SW 1271 (cell line): ENCODE measurements at places on chromosomes 3 and 15.

DNA sequence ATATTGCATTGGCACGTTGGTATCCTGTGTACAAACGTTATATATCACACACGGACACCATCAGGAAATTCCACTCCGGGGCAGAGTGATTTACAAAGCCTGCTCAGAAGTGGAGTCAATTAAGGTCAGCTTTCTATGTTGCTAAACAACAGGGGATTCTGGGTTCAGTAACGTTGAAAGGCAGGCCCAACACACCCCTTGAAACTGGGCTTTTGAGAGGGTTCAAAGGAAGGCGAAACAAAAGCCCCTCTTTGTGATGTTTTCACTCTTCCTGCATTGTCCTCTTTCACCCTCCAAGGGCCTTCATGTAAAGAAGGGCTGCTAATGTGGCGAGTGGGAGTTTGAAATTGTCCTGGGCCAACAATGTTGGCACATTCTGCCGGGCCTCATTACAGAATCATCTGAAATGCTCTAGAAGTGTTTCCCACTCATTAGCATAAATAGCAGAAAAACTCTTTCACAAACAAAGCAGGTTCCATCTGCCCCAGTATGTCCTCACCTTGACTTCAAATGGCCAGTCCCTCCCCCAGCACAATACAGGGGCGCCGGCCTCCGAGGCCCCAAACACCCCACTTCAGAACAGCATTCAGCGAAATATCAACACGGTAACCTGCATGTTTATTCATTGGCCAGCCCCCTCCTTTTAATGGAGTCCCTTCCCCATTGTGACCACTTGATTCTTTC lies 76.4 kb downstream of the HES1 start:
- no peak for DNase-seq

DNA sequence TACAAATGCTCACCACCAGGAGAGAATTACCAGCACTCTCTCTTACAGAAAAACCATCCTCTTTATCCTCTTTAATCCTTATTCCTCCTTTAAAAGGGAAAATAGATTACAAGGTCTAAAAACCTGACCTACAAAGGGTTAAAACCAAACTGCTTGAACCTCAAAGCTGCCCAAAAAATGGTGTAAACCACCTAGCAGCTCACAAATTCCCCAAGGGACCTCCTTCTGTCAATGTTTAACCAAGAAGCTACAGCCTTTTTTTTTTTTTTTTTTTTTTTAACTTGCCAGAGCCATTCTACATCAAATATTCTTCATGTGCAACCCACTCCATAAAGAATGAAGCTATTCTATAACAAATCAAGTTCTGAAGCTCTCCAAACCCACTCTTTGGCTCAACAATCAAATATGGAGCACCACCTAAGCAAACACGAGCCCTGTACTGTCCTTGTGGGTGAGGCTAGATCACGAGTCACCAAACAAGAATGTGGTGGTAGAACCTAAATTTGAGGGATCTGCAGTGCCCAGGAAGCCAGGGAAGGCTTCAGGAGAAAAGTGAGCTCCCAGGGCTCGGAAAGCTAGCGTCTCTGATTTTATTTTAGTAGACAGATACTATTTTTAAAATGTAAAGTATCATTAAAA lies 20.1 kb downstream of the OSBPL10 start:
- DNase-seq, result peak; percentile 11

DNA sequence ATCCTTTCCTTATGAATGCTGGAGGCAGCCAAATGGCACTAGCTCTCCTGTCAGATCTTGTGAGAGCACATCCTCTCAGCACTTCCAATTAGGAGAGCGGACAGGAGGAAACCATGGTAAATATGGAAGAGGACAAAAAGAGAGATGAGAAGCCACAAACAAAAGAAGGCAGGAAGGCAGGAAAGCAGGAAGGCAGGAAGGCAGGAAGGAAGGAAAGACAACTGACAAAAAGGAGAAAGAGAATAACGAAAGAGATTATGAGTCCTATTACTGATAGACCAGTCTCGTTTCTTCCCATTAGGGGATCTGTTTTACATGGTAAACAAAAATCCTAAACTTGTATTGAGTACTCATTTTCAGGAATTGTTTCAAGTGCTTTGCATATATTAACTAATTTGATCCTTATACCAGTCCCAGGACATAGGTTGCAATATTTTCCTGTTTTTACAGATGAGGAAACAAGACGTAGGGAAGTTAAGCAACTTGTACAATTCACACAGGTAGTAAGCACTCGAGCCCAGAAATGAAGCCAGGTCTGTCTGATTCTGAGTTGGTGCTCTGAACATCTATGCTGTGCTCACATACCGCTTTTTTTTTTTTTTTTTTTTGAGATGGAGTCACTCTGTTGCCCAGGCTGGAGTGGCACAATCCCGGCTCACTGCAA lies 4.2 kb downstream of the BCL2A1 start:
- DNase-seq, result no peak

DNA sequence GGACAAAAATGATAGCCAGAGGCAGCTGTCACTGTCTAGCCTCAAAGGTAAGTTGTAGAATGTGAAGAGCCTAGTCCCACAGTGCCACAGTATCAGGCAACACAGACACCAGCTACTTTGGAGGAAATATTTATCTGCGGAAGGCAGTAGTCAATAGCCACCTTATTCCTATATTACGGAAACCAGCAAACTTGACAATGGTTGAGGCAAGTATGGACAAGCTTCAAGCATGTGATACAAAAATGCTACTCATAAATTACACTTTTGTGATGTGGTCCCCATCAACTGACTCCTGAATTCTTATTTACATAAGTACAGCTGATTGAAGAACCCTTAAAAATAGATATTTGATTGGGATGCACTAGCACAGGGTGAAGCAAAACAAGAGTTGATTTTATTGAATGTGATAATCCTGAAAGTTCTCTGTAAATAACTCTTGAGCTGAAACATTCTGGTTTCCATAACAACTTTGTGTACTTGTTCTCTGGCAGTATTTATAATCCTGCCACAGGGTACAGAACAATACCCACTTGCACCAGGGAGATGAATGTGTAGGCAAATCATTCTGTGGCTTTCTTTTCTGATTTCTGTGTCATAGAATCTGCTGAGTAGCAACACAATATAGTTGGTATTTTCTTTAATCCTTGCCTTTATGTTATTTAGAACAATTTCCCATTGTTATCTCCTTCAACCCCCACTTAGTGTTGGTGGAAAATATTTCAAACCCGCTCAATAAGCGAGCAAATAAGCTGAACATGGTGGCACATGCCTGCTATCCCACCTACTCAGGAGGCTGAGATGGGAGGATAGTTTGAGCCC lies at the start of gene ANKUB1:
Gene ANKUB1 (minus strand): TSS at position 103 of the 819 bp plus-strand sequence. CDS start 188 bp downstream, outside the sequence.
- DNase-seq, result no peak

- no peak for DNase-seq
Observed at GRCh38 chr3:126346466-126346865, 10.7 kb downstream of the KLF15 start.

GRCh38 chr3:100737334-100737733 lies 28.0 kb downstream of the TFG start:
- peak; percentile 32 for DNase-seq

GRCh38 chr3:134018406-134018805 lies 11.3 kb downstream of the SLCO2A1 start:
- no peak for DNase-seq

DNA sequence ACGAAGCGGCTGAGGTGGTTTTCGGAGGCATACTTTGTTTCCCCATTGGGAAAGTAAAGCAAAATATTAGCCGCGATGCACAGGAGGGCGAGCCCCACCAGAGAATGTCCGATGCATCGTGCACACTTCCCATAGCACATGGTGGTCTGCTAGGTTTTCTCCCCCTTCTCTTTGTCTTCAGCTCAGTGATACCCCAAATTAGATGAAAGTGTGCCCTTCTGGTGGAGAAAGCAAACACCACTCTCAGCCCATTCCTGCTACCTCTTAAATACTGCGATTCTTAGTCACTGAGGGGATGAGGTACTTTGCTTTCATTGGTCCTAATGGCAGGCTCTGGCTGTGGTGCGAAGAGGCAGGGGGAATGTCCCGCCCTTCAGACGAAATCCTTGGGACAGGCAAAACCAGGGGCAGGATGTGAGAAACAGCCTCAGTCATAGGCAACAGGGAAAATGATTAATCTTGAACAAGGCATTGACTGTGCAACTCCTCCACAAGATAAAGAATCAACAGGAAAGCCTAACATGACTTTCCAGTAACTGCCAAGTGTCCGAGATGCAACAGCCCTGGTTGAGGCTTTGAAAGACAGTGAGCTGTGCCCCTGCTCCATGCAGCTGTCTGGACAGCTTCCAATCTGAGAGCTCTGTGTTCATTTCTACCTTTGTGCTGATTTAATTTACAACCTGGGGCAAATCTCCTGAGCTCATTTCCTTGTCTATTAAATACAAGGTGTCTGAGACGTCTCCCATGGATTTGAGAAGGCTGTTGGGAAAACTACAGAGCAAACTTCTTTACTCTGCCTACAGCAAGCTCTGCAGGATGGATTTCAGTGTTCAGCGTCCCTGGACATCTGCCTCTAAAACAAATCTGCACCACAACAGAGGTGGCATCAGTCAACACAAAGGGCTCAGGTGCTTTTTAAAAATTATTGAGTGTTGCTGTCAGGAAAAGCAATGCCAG lies at the start of gene TM4SF1:
Gene TM4SF1 (minus strand): TSS at position 242 of the 957 bp plus-strand sequence. CDS start 102 bp downstream, at position 140.
- peak; percentile 93 for DNase-seq

DNA sequence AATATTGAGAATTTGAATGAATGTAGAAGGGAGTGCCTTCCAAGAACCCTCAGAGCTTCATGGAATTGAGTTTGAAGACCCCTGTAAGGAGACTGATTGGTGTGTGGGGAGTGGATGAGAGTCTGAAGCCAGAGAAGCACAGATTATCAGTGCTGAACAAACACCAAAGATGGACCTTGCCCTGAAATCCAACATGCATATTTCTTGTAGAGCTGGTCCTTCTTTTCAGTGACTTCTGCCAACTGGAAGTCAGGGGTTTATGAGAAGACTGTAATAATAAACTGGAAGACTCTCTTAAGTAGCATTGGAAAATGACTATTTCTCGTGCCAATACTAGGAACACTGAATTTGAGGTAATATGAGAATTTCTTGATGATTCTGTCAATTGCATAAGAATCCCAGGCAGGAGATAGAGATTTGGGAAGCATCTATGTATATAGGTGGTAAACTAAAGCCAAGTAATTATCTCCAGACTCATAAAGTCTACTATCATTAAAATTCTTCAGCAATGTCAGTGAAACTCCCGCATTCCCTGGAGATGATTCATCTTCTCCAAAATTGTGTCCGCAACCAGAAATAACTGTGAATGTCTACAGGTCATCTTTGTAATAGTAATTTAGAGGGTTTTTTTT lies 213.8 kb downstream of the IL5RA start:
- DNase-seq, result no peak

DNA sequence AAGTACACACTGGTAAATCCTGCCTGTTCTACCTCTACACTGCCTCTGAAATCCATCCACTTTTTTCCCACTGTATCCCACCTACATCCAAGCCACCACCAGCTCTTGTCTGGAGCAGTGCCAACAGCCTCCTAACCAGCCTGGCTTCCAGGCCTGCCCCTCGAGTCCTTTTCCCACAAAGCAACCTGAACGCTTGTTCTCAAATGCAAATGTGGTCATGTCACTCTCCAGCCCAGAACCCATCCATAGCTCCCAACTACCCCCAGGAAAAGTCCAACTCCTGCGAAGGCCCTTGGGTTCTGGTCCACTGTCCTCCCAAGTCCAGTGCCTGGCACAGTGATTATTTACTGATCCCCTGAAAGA lies 83.8 kb downstream of the SEMA5B start:
- no peak for DNase-seq

DNA sequence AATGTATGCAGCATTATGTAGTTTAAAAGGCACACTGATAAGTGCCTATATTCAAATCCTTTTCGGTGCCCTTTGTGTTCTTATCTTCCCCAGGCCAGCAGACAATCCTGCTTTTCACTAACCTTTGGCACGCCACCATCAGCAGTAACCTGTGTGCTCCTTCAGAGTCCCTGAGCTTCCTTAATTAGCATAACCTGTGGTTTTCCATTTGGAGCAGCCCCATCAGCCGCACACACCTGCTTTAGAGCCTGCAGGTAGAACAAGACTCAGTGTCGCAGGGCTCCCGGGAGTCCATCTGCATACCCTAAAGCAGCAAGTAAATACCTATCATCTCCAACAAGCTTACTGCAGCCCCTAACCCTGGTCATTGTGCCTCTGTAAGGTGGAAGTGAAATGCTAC lies 755.1 kb downstream of the ROBO2 start:
- DNase-seq, result no peak

DNA sequence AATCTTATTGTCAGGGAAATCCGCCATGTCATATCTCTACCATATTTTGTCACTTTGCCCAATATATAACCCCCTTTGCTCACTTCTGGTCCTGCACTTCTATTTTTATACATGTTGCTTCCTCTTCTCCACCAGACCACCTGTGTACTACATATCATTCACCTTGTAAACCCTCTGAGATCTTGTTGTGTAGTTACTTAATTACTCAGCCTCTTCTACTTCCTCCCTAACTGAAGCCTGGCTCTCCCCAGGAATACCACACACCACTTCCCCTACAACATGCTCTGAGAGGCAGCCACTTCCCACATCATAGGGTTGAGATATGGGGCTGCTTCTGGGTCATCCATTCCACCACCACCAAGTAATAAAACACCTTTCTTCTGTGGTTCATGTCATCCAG lies 10.0 kb downstream of the HEXA start:
- DNase-seq, result no peak

- DNase-seq, result no peak
Observed at GRCh38 chr3:117193390-117193789, 483.8 kb downstream of the TUSC7 start.

DNA sequence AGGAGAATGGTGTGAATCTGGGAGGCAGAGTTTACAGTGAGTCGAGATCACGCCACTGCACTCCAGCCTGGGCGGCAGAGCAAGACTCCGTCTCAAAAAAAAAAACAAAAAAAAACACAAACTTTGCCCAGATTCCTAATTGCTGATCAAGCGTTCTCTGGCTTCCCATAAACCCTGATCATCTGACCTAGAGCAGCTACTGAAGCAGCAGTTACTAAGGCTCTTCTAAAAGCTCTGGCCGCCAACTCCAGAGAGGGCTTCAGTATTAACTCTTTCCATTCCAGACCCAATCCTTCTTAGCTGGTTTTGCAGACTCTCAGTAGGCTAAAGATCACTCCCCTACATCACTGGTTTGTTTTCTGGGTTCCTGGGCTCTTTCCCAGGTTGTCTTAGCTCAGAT lies 201.6 kb downstream of the IGSF11 start:
- no peak for DNase-seq

- peak; percentile 5 for DNase-seq
Observed at GRCh38 chr3:115099986-115100571, 47.0 kb downstream of the ZBTB20 start.
